Glomerular endothelial cell (primary cell): ENCODE measurements at places on chromosomes 16 and 17.

DNA sequence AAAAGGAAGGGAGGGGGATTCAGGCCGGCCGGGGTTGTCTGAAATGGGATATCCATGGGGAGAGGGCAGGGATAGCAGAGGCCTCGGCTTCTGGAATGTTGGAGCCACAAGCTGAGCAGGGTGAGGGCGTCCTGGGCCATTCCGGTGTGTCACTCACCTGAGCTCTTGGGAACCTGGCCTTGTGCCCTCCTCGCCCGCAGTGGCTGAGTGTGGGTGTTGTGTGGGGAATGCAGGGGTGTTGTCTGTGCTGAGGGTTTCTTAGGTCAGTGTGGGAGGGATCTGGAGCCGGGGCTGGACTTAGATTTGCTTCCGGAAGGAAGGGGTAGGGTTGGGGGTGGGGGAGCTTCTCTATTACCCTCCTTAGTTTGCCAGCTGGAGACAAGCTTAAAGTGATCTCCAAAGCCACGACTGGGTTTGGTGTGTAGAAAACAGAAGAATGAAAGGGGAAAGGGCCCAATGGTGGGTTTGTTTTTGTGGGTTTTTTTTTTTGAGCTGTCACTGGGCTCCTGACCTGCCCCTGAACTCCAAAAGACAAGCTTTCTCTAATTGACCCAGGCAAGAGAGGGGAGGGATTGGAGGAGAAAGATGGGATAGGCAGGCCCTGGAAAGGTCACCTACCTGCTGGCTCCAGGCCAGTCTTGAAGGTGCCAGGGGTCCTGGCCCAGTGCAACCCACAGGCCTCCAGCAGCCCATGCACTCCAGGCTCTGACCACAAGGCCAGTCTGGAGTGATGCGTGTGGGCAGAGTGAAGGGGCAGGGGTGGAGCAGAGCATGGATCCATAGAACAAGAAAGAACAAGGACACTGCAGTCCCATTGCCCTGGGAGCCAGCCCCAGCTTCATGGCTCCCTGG is at the start of gene SULT1A2:
TSS of gene SULT1A2 (minus strand) at position 211 of the 852 bp plus-strand sequence. CDS start 1,120 bp downstream, outside the sequence.
- no peak for DNase-seq

DNA sequence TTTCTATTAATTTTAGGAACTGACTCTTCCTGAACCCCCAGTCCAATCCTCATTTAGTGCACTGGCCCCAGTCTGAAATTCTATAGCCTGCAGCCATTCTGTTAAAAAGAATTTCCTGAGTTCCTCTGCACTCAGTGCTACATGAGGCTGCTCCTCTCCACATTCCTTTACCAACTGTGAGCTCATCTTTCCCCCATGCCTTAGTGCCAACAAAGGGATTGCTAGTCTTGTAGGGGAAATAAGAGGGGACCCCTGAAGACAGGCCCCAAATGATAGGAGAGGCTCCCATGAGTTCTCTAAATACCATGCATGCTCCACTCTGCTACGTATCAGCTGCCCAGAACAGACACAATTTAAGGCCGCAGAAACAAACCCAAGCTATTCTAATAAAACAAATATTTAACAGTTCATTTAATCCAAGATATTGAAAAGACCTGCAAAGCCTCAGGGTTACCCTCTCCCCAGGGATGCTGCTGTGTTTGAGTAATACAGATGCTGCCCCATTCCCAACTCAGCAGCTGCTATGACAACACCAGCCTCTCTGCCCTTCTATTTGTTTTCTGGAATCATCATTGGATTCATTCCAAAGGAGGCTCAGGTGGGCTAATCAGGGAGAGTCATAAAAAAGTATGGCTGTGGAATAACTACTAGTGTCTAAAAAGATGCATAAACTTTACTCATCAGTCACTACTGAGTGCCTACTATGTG is 228.5 kb downstream of the TOX3 start:
- no peak for DNase-seq

GRCh38 chr17:49951362-49952082 is 17.5 kb upstream of the DLX4 start:
- DNase-seq = no peak

DNA sequence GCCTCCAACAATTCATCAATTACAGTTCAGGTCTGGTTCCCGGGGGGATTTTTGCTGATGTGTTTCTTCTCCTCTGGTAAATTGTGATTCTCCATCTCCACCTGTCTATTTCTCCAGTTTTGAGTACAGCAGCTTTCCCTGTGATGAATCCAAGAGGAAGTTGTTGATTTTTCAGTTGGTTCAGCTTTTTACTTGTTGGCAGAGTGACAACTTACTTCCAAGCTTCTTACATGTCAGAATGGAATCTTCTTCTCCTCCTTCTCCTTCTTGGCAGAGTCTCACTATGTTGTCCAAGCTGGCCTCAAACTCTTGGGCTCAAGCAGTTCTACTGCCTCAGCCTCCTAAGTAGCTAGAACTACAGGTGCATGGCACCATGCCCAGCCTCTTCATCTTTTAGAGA is 33.4 kb upstream of the TMEM92 start:
- no peak for DNase-seq

- no peak for DNase-seq
Measured at GRCh38 chr16:28059841-28060575, 3.5 kb downstream of the GSG1L start.

GRCh38 chr16:53937161-53937880 is 233.4 kb downstream of the FTO start:
- no peak for DNase-seq

DNA sequence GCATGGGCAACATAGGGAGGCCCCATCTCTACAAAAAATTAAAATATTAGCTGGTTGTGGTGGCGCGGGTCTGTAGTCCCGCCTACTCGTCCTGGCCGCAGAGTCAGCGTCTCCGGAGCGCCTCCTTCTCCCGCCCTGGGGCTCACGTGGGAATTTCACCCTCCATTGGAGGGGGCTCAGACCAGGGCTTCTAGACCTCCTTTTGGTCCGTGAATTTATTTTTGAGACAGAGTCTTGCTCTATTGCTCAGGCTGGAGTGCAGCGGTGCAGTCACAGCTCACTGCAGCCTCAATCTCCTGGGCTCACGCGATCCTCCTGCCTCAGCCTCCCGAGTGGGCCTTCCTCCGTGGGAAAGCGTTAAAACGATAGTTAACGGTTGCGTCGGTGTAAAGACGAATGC is 394 bp upstream of the NME4 start:
- DNase-seq = no peak

DNA sequence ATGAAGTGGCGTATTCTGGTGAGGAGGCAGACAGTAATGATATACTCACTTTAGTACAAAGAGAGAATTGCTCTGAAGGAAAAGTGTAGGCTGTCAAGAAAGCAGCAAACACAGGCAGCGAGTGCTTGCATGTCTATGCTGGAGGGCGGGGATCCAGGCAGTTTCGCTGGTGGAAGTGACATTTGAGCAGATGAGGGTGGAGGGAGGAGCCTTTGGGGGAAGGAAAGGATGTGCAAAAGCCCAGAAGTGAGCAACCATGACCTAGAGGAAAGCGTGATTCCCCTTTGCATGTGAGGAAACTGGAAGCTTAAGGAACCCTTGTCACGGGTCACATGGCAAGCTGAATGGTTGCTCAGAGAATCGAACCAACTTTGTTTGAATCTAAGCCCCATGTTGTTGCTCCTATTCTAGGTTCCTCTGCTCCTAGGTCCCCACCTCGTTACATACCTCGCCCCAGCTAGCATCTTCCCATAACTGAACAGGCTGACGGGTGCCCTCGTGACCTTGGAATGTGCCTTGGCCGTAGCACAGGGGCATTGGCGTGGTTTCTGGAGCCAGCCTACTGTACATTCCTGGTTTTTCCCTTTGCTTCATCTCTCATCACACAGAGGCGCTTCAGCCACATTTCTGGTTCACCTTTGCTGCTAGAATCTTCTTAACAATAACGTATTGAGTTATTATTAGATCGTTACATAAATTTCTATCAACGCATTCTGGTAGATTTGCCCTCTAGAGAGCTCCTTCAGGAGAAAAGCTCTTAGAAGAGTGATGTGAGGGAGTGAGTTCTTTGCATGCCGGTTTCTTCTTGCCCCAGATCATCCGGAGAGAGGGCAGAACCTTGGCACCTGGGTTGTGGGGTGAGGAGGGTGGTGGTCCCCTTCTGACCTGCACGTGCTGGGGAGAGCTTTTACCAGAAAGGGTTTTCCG is 191.8 kb downstream of the SNX29 start:
- DNase-seq = no peak

DNA sequence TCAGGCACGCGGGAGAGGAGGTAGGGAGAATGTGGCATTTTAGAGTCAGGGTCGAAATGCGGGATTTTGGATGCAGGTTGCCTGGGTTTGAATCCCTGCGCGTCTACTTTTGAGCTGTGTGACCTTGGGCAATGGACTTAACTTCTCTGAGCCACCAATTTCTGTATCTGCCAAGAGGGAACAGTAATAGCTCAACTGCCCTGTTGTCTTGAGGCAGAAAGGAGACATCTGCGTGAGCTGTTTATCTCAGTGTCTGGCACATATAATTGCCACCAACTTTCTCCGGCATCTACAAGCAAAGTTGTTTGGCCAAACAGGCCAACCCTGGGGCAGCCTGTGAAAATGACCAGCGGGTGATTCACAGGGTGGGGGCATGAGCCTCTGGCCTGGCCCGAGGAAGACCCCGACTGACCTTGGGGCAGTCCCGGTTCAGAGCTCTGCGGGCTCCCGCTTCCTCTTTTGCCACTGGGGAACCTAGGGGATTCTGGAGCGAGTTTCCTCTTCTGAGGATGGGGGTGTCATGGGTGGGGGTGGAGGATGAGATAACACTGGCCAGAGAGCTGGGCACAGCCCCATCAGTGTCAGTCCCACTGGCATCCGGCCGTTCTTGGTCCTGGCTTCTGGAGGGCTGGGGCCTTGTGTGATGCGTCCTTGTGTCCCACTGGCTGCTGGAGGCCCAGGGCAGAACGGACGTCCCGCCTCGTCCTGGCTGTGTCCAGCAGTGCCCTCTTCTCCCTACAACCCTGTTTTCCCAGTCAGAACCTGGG is 1.3 kb downstream of the SNN start:
- DNase-seq = no peak

- peak; percentile 87 for DNase-seq
Measured at GRCh38 chr17:28133562-28133970, 91.1 kb downstream of the NLK start.

DNA sequence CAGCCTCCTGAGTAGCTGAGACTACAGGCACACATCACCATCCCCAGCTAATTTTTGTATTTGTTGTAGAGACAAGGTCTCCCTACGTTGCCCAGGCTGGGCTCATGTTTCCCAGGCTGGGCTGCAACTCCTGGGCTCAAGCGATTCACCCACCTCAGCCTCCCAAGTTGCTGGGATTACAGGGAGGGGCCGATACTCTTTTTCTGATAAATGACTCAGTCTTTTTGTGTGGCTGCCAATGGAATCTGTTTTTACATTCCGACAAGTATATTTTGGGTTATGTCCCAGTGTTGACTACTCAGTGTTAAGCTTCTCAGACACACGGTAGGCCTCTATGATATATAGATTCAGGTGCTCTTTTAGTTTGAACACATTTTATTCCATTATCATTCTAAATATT is 58.1 kb downstream of the SLFN11 start:
- no peak for DNase-seq

- DNase-seq = no peak
Measured at GRCh38 chr16:68284847-68285246, 20.5 kb downstream of the SLC7A6 start.

GRCh38 chr16:2096853-2097595 is 38.7 kb downstream of the PKD1 start:
- no peak for DNase-seq

DNA sequence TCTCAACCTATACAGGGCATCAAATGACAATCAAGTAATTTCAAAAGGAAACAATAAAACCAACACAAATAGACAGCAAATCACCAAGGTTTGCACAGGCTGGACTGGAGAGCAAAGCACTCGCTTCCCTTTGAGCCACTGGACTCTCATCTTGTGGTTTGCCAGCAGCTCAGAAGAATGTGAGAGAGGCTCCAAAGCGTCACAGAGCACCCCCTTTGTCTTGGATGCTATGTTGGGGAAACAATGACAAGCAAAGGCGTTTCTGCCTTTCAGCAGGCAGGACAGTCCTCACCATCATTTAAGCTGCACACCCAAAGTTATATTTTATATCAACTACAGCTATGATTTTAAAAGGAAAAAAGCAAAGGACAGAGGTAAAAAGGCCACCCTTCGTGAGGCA is 13.2 kb downstream of the SLC6A4 start:
- no peak for DNase-seq

GRCh38 chr17:45223539-45224528 is 2.1 kb downstream of the FMNL1 start:
- no peak for DNase-seq

DNA sequence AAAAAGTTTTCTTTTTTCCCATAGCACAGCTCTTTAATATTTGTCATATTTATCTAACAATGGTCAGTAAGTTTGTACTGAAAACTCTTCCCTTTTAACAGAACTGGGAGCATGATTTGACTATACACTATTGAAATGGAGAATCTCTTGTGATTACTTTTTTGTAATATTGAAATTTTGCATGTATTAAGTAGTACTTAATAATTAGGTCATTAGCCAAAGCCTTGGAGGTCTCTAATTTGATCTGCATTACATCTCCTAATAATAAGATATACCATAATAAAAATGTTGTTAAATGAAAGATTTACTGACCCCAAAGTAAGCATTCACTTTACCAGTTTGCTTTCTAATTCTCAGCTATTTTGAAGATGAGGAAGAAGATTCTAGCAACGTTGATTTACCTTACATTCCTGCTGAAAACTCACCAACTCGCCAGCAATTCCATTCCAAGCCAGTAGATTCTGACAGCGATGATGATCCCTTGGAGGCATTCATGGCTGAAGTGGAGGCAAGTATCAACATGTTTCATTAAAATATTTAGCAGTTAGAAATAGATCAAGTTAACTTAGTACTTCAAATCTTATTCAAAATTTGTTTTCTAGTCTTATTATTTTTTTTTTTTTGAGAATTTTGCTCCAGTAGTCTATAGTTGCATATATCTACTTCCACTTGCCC is 18.2 kb downstream of the DDX42 start:
- DNase-seq = no peak

- DNase-seq = peak; percentile 50
Measured at GRCh38 chr17:11935734-11936406, 61.4 kb downstream of the ZNF18 start.

GRCh38 chr17:50363217-50364060 is 9.5 kb downstream of the MRPL27 start:
- DNase-seq = no peak

DNA sequence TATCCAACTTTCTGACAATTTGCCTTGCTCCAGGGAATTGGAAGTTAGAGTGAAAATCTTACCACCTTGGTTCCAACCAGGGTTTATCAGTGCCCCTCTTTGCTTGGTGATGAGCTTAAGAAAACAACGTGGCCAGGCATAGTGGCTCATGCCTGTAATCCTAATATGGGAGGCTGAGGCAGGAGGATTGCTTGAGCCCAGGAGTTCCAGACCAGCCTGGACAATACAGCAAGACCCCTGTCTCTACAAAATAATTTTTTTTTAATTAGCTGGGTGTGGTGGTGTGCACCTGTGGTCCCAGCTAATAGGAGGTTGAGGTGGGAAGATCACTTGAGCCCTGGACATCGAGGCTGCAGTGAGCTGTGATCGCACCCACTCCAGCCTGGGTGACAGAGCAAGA is 21.4 kb downstream of the SLC7A6 start:
- no peak for DNase-seq

DNA sequence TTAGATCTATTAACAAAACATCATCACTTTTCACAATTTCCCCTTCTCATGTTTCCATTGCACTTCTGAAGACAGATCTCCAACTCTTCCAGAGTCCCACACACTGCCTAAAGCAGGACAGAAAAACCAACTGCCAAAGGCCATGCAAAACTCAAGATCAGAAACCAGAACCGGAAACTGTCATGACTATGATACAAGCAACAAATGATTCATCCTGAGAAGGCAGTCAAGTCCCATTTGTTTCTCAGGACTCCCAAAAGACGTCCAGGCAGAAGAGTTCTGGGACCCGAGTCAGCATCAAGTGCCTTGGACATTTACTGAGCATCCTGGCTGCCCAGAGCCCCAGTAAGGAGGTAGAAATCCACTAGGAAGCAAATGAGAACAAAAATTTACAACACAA is 38.8 kb downstream of the ERN1 start:
- no peak for DNase-seq
